ENCODE measurements at places on chromosomes 7 and 10. TPM values are rescaled to one million over a fixed set of nuclear protein-coding genes. Genes with fewer than 3 reads are reported as not detected.

- DNase-seq, result peak; percentile 40
Observed at GRCh38 chr10:71143170-71143569, 69.2 kb upstream of the UNC5B start.

DNA sequence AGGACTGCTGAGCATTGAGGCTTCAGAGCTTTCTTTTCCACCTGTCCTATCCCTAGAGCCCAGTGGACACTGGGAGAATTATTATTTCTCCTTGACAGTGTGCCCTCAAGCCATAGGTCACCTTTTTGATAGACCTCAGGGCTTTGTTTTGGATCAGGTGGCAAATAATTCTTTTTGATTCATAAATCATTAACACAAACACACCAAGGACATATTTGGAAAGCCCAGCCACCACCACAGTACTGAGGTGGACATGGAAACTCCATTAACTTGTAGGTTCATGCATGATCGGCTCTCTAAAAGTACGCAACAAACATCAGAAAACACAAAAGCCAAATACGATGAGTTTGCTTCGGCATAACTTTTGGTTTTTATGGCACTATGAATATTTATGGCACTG is 17.8 kb upstream of the PLEKHS1 start:
- DNase-seq, result no peak

RET gene
- polyA plus RNA-seq, result 0.38 TPM

- no peak for DNase-seq
Observed at GRCh38 chr7:33707427-33707826, 197.9 kb upstream of the BMPER start.

GRCh38 chr10:85578860-85579259 is 787.7 kb downstream of the GRID1 start:
- no peak for DNase-seq

GRCh38 chr10:69847883-69848282 is 46.2 kb downstream of the COL13A1 start:
- no peak for DNase-seq

GRCh38 chr7:24504040-24504439 is 69.2 kb upstream of the PALS2 start:
- DNase-seq, result no peak

- DNase-seq, result no peak
Observed at GRCh38 chr7:143104759-143105158, 27.1 kb upstream of the PIP start.

- no peak for DNase-seq
Observed at GRCh38 chr10:18343573-18343972, 203.3 kb downstream of the CACNB2 start.

DNA sequence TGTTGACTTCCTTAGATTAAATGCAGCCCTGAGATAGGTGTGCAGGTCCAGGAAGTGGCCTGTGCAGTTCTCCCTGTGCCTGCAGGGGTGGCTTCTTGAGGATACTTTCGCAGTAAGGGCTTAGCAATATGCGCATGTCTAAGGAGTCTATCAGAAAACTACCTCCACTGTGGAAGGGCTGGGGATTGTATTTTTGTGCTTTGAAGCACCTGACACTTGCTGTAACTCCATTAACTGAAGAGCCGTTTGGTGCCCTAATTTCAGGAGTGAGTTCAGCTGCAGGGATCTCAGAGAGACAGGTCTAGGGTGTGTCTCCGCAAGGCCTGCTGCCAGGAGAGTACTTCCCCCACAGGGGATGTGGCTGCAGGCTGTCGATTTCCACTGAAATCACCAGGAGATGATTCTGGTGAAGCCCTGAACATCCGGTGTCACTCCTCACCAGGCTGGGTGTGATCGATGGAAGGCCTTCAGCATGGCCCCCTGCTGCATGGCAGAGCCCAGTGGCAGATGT is 35.5 kb downstream of the IKZF1 start:
- no peak for DNase-seq

- no peak for DNase-seq
Observed at GRCh38 chr10:113961182-113962031, 82.3 kb upstream of the ADRB1 start.

HHEX gene
- 5.2 TPM for polyA plus RNA-seq

ASIC3 gene
- 38.8 TPM for polyA plus RNA-seq

- no peak for DNase-seq
Observed at GRCh38 chr10:61142987-61143386, 199.0 kb upstream of the RHOBTB1 start.

EVX1 gene
- not detected for polyA plus RNA-seq

- DNase-seq, result peak; percentile 7
Observed at GRCh38 chr7:71173955-71174354, 42.0 kb downstream of the GALNT17 start.

MRC1 gene
- 4.1 TPM for polyA plus RNA-seq

MYL10 gene
- polyA plus RNA-seq, result not detected

C1GALT1 gene
- 6.4 TPM for polyA plus RNA-seq

WEE2 gene
- not detected for polyA plus RNA-seq

- peak; percentile 71 for DNase-seq
Observed at GRCh38 chr10:49360271-49361177, 35.4 kb downstream of the DRGX start.

DNA sequence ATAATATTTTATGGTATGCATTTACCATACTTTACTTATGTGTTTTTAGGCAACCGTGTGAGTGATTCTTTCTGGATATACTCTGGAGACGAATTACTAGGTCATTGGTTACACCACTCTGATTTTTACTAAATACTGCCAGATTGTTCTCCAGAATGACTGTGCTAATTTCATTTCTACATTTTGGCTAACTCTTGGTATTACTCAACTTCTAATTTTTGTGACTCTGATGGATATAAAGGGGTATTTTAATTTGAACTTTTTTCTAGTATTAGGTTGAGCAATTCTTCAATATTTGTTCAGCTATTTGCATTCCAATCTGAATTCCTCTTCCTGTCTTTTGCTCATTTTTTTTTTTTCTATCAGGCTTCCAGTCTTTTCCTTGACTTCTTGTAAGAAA is 223.6 kb downstream of the MDFIC start:
- no peak for DNase-seq

ATXN7L1 gene
- polyA plus RNA-seq, result 2.9 TPM

DNA sequence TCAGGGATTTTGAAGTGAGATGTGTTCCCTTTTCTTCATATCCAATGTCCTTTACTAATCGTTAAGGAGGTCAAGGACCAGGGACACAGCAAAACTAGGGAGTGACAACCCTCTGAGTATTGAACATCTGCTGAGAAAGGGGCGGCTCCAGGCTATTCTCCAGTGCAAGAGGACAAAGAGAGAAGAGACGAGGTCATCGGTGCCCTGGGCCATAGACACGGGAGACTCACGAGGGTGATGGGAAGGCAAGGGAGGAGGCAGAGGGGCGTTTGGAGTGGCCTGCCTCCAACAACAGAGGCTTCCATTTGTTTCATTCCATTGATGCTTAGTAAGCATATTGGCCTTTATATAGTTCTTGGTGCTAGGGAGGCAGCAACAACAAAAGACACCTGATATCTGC is 268.4 kb downstream of the CXCL12 start:
- DNase-seq, result no peak

DNA sequence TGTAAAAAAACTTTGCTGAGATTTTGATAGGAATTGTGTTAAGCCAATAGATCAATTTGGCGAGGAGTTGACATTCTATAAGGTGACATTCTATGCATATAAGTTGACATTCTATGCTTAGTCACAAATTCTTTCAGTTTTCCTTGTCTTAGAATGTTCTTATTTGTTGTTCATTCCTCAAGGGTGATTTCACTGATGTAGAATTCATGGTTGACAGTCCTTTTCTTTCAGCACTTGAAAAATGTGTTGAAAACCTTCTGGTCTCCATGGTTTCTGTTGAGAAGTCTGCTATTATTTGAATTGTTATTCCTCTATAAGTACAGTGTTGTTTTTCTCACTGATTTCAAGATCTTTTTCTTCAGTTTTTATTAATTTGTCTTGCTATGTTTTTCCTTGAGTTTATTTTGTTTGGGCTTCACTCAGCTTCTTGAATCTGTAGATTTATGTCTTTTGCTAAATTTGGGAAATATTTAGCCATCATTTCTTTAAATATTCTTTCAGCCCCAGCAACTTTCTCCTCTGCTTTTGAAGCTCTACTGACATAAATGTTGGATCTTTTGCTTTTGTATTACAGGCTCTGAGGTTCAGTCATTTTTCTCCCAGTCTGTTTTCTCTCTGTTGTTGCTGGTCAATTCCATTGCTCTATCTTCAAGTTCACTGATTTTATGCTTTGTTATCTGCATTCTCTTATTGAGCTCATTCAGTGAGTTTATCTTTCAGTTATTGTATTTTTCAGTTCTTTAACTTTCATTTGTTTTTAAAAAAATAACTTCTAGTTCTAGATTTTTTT is 154.9 kb downstream of the SDK1 start:
- no peak for DNase-seq

ELFN1 gene
- polyA plus RNA-seq, result 3.0 TPM

- DNase-seq, result no peak
Observed at GRCh38 chr7:104240401-104240800, 32.6 kb upstream of the ORC5 start.

- no peak for DNase-seq
Observed at GRCh38 chr7:9204571-9204970, 771.2 kb downstream of the NXPH1 start.

- DNase-seq, result no peak
Observed at GRCh38 chr7:153245809-153246208, 486.3 kb downstream of the ACTR3B start.

DNA sequence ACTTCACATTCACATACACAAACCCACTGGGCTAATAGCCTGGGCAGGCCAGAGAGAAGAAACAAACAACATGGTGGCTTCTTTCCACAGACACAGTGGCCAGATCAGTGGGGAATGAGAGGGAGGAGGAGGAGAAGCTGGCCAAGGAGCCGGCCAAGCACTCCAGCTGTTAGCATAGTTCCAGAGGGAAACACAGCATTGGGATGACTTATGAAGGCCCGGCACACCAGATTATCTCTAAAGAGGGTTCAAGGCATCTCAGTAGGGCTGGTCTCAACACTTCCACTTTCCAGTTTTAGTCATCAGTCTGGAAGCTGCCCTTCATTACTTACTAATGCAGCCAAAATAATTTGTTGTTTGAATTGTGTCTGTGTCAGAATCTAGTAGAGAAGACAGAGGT is 42.1 kb upstream of the GPR26 start:
- DNase-seq, result no peak

- DNase-seq, result no peak
Observed at GRCh38 chr7:137953665-137954470, 48.0 kb downstream of the CREB3L2 start.

DNA sequence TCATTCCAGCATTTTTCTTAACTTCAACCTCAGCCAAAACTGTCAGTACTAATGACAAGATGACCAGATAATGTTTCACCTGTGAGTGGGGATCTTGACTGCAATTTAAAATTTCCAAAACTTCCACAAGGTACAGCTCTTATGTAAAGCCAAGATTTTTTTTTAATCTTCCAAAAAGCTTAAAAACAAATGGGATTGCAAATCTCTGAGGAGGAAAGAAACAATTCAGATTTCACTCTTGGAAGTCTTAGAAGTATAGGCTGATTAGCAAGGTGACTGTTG is 90.2 kb downstream of the AGMO start:
- DNase-seq, result no peak

- no peak for DNase-seq
Observed at GRCh38 chr7:10677668-10678232, 295.9 kb upstream of the PHF14 start.

GRCh38 chr7:595621-596010 is 76.0 kb upstream of the PDGFA start:
- no peak for DNase-seq

GPR15LG gene
- polyA plus RNA-seq, result not detected

- no peak for DNase-seq
Observed at GRCh38 chr10:30309403-30309802, 39.7 kb downstream of the MTPAP start.

DNA sequence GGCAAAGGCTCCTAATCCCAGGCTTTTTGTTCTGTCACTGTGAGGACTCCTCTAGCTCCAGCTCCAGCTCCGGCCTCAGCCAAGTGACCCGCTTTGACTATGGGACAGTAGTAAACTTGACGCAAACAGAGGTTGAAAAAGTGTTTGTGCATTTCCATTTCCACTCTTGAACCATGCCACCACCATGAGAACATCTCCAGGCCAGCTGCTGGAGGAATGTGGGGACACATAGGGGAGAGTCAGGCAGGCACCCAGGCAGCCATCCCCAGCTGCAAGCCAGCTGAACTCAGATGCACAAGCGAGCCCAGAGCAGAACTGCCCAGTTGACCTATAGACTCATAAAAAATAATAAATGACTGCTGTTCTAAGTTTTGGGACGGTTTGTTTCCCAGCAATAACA is 224.7 kb downstream of the GRID1 start:
- DNase-seq, result no peak

DNA sequence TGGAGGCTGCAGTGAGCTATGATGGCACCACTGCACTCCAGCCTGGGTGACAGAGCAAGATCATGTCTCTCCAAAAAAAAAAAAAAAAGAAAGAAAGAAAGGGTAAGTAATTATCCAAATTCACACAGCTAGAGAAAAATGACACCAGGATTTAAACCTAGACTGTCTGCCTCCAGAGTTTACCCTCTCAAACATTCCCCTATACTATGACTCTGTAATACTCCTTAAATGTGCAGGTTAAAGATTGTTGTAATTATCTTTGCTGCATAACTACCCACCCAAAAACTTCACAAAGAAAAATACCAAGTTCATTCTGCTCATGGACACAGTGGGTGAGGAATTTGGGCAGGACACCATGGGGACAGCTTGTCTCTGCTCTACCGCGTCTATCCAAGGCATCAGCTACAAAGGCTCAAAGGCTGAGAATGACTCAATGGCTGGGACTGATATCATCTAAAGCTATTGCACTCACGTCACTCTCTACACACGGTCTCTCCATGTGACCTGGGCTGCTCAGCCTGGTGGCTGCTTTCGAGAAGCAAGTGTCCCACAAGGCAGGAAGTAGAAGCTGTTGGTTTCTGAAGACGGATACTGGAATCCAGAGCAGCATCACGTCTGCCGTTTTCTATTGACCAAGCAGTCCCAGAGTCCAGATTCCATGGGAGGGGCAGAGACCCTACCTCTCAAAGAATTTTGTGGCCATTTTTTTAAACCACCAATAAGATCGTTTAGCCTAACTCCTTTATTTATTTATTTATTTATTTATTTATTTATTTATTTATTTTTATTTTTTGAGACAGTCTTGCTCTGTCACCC is 185.7 kb upstream of the AUTS2 start:
- DNase-seq, result peak; percentile 31

- no peak for DNase-seq
Observed at GRCh38 chr7:142887282-142888015, 1.9 kb upstream of the TRPV6 start.

DNA sequence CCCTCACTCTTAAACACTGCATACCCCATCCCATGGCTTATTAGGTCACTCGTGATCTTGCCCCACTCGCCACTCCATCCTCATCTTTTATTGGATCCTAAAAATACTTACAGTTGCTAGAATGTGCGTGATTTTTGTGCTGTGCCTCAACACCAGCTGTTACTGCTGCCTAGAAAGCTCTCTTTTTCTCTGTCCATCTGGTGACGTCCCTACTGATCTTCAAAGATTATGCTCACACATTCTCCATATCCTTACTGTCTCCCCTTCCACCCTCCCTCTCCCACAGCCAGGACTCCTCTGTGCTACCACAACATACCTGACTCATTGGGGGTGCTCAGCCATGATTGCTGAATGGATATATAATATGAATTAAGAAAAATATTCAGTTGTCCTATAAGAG is 42.0 kb downstream of the CDK6 start:
- DNase-seq, result no peak

GRCh38 chr7:47288060-47288459 is 293.9 kb downstream of the TNS3 start:
- no peak for DNase-seq
